ENCODE measurements at places on chromosomes 5 and 9. TPM values are rescaled to one million over a fixed set of nuclear protein-coding genes. Genes with fewer than 3 reads are reported as not detected.

- DNase-seq = peak; percentile 67
- peak overlapping the region; percentile 65 for H3K27ac ChIP-seq
- no peaks in the 10 kb centered on the region for H3K27me3 ChIP-seq
- peaks cover 3% of the 10 kb centered on the region for H3K4me1 ChIP-seq
- no peak overlapping the region for H3K4me3 ChIP-seq
Observed at GRCh38 chr5:67998709-67999261, 216.8 kb upstream of the PIK3R1 start.

DNA sequence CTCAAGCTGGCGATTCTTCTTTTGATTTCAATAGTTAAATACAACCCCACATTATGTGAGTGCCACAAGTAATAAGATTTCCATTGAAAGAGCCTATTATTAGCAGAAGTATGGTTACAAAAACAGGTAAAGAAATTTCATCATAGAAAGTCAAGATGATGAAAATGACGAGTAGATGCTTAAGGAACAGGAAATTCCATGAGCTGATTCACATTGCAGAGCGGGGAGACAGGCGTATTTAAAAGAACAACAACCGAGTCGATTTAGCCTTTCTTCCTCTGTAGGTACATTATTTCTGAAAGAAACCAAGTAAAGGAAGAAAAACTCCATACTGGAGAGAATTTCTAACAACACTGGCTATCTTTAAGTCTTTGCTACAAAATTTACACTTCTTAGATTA, 310.4 kb downstream of the SLF1 start:
- H3K4me1 ChIP-seq = no peaks in the 10 kb centered on the region
- no peaks in the 10 kb centered on the region for H3K36me3 ChIP-seq
- H3K27me3 ChIP-seq = no peaks in the 10 kb centered on the region
- no peak overlapping the region for H3K4me3 ChIP-seq
- H3K27ac ChIP-seq = no peak overlapping the region

- H3K4me3 ChIP-seq = peak overlapping the region; percentile 60
- no peaks in the 10 kb centered on the region for H3K36me3 ChIP-seq
- H3K27me3 ChIP-seq = peaks cover 21% of the 10 kb centered on the region
- peak overlapping the region; percentile 75 for H3K27ac ChIP-seq
- peaks cover 12% of the 10 kb centered on the region for H3K4me1 ChIP-seq
Observed at GRCh38 chr5:14872070-14872989, 752 bp upstream of the ANKH start.

- H3K4me3 ChIP-seq = no peak overlapping the region
- peak overlapping the region; percentile 53 for H3K27ac ChIP-seq
- H3K27me3 ChIP-seq = no peaks in the 10 kb centered on the region
- peaks cover 12% of the 10 kb centered on the region for H3K4me1 ChIP-seq
Observed at GRCh38 chr5:143177263-143177983, 226.1 kb downstream of the NR3C1 start.

DNA sequence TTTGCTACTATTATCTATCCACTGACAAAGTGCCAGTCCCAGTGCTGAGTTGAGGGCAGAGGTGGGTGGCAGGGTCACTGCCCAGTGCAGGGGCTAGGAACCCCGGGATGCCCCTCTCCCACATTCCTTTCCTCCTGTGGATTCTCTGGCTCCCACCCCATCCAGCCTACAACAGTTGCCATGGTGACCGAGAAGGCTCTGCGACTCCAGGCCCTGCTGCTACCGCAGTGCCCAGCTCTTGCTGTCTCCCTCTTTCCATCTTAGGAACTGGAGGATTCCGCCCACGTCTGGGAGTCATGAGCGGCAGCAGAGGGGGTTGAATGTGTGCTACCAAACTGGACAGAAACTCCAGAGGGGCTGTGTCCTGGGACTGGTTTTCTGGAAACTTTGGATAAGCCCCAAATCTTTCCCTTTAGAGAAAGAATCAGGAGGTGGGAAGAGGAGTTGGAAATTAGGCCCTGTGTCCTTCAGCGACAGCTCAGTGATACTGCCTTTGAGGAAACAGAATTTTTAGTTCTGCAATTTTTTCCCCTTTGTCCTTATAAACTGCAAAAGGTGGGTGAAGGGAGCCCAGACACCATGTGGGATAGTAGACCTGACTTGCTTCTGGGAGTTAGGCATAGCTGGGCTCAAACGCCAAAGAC, 20.7 kb upstream of the C5orf47 start:
- peaks cover 2% of the 10 kb centered on the region for H3K27me3 ChIP-seq
- H3K36me3 ChIP-seq = no peaks in the 10 kb centered on the region
- H3K4me3 ChIP-seq = no peak overlapping the region
- DNase-seq = no peak
- no peak overlapping the region for H3K27ac ChIP-seq

DNA sequence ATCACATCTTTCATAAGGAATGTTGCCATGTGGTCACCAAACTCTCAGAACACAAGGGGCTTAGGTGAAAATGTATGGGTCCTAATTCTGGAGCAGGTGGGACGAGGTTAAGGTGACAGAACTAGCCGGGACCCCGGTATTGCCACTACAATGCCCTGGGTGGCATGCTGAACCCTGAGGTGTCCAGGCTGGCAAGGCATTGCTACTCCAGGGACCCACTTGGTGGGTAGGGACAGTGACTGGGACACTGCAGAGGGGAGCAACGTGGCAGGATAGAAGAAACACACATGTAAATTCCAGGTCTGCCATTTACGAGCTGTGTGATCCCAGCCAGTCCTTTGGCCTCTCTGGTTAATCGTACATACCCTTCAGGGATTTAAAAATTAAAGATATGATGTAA, 206.9 kb upstream of the MVB12B start:
- H3K4me3 ChIP-seq = no peak overlapping the region
- DNase-seq = no peak
- H3K27me3 ChIP-seq = peaks cover 13% of the 10 kb centered on the region
- no peaks in the 10 kb centered on the region for H3K4me1 ChIP-seq

DNA sequence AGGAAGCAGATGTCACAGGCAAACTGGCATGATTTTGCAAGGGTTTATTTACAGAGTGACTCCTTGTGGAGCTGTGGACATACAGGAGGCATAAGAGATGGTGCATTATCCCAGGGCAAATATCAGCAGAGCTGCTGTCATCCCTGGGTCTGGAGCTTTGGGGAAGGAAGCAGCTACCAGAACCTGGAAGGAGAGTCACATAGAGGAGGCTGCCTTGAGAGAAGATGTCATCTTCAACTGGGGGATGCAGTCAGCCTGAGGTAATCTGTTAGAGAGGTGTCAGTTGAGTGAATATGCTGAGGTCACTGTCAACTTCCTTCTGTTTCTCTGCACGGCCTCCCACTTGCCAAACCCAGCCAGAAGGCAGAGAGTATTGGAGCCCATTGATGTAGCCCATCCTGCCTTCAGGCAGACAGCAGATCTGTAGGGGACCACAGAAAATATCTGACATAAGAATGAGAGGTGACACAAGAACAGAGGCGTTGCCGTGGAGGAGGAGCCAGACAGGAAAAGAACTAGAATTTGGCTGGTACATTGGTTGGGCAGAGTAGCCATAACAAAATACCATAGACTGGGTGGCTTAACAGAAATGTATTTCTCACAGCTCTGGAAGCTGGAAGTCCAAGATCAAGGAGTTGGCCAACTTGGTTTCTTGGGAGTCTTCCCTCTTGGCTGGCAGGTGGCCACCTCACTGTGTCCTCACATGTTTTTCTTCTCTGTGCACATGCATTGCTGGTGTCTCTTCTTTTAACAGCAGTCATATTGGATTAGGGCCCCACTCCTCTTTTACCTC, 102.8 kb downstream of the SNX18 start:
- no peak overlapping the region for H3K27ac ChIP-seq
- H3K4me1 ChIP-seq = no peaks in the 10 kb centered on the region
- no peak for DNase-seq
- H3K4me3 ChIP-seq = no peak overlapping the region
- no peaks in the 10 kb centered on the region for H3K27me3 ChIP-seq

Gene OGN
- total RNA-seq = 454 TPM

Gene C5orf58
- total RNA-seq = not detected

Gene KIAA0825
- total RNA-seq = 5.6 TPM

DNA sequence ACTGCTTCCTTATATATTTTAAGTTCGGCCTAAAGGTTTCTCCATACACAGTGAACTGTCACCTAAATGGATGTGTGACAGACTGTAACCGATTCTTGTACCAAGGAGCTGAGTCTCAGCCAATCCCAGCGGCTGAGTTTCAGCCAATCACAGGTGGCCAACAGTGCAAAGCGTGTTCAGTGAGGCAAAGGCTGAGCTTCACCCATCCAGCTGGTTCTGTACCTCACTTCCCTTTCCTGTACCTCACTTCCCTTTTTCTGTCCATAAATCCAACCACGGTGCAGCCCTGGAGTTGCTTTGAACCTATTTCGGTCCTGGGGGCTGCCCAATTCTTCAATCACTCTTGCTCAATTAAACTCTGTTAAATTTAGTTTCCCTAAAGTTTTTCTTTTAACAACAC, 15.7 kb upstream of the TBC1D9B start:
- no peaks in the 10 kb centered on the region for H3K36me3 ChIP-seq
- no peaks in the 10 kb centered on the region for H3K27me3 ChIP-seq
- no peak overlapping the region for H3K4me3 ChIP-seq
- H3K4me1 ChIP-seq = no peaks in the 10 kb centered on the region
- H3K27ac ChIP-seq = no peak overlapping the region

Data from muscle of leg (tissue), 16 donors.